Mesenteric fat pad (tissue), 1 donor: ENCODE measurements at places on chromosomes 2 and 18. TPM values are rescaled to one million over a fixed set of nuclear protein-coding genes. Genes with fewer than 3 reads are reported as not detected.

DNA sequence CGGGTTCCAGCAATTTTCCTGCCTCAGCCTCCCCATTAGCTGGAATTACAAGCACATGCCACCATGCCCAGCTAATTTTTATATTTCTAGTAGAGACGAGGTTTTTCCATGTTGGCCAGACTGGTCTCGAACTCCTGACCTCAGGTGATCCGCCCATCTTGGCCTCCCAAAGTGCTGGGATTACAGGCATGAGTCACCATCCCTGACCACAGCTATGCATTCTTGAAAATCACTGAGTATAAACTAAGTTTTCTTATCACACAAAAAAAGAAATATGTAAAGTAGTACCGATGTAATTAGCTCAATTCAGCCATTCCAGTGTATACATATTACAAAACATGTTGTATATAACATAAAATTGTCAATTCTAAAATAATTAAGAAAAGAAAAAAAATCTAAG is 232.7 kb downstream of the MBD2 start:
- no peak for DNase-seq

DNA sequence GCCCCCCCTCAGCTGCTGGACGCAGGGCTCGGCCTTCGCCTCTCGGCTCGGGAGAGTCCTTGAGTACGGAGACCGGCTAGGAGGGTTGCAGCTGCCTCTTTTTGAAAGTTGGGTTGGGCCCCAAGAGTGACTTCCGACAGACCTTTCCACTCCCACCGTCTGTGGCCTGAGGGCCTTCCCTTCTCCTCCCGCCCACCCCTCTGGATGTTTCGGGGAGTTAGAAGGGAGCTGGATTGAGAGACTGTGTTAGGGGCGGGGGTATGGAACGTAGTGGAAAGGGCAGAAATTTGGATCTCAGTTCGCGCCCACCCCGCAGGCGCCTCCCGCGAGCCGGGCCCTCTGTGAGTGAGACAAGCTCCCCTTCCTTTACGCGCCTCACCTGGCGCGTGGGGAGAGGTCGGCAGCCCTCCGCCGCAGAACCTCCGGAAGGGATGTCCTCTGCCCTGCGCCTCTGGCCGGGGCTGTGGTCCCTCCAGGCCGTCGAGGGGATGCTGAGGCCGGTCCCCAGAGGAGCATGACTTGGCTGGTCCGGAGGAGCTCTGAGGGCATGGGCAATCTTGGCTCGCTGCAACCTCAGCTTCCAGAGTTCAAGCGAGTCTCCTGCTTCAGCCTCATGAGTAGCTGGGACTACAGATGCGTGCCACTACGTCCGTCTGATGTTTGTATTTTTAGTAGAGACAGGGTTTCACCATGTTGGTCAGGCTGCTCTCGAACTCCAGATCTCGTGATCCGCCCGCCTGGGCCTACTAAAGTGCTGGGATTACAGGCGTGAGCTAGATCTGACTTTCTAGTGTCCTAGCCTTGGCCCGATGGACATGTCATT is 15.9 kb downstream of the C2orf74 start:
- no peak for DNase-seq

- no peak for DNase-seq
Measured at GRCh38 chr18:23422751-23423418, 30.2 kb upstream of the RIOK3 start.

GRCh38 chr2:169038338-169038757 is 7.2 kb upstream of the ABCB11 start:
- no peak for DNase-seq

- DNase-seq: no peak
Measured at GRCh38 chr18:69401972-69402532, 1.4 kb downstream of the DOK6 start.

DNA sequence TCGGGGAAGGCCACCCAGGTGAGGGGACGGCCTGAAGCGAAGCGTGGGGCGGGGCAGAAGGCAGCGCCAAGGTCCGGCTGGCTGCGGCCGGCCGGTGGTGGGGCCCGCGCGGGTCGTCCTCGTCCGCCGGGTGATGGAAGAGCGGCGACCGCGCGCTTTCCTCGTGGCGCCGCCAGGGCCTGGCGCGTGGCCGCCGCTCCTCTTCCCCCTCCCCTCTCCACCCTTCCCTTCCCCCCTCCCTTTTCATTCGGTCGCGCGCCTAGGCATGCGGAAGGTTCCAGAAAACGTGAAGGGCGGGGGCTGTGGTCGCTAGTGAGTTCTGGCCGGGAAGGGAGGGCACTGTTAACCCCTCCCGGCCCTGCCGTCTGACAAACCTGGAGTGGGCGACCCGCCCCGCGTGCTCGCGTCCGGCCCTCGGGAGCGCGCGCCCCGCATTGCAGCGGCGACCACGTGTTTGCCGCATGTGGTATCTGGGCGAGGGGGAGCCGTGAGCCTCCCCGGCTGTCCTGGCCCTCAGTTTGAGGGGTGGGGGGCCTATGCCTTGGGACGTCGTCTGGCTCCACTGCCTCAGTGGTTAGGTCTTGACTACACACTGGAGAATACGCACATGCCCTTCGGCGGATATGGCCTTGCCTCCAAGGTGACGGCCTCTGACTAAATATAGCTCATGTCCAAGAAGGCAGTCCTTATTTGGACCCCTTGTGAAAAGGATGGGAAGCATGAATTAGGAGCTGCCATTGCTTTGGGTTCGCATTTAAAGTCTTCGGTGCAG is 579 bp downstream of the MAT2A start:
- DNase-seq: peak; percentile 92

- no peak for DNase-seq
Measured at GRCh38 chr2:144835634-144836350, 315.9 kb upstream of the ZEB2 start.

GRCh38 chr2:41197781-41198180 is 745.9 kb upstream of the SLC8A1 start:
- no peak for DNase-seq

DNA sequence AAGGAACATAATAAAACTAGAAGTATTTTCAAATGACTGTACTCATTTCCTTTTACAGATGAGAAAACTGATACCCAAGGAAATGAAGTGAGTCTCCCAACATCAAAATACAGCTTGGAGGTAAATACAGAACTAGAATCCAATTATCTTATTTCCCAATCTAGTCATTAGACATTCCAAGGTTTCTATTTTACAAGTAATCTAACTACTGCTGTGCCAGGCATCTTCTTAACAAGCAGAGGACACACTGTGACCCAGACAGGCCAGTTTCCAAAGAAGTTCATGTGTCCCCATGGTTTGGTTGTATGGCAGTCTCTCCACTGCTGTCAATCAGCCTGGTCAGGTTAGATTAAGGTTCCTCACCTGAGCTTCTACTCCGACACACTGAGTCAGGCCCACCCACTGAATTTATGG is 143.5 kb downstream of the THADA start:
- DNase-seq: no peak

- DNase-seq: no peak
Measured at GRCh38 chr2:220282236-220282635, 654.8 kb downstream of the SLC4A3 start.

DNA sequence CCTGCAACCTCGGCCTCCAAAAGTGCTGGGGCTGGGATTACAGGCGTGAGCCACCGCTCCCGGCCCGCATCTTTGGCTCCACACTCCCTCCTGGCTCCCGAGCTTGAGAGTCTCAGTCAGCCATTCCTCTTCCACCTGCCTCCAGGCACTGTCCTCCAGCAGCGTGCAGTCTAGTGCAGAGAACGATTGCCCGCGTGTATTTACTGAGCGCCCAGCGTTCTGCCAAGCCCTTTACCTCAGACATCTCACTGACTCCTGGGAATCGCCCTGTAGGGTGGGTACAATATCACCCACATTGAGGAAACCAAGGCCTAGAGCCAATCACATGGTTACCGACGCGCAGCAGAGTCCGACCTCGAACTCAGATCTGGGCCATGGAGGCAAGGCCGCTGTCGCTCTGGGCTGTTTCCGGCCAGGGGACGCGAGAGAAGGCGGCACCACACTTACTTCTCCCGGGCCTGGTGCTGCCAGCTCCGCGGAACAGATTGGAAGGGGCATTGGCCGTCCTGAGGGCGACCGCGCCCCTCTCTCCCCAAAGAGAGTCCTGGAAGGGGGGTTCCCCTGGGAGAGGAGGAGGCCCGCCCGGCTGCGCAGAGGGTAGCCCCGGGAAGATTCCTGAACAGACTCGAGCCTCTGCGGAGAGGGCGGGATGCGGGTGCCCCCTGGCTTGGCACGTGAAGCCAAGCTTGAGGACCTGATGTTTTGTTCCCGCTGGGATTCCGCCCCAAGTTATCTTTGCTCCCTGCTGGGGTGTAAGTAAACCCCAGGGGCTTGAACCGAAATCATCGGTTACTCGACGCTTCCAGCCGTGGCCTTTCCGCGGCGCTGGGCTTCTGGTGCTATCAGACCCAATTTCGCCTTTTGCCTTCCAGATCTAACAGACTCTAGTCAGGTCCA is 5.2 kb upstream of the DLX2 start:
- no peak for DNase-seq

- no peak for DNase-seq
Measured at GRCh38 chr2:106596844-106597243, 109.7 kb downstream of the CD8B2 start.

GRCh38 chr18:38563396-38563980 is 997.9 kb upstream of the CELF4 start:
- DNase-seq: no peak

DNA sequence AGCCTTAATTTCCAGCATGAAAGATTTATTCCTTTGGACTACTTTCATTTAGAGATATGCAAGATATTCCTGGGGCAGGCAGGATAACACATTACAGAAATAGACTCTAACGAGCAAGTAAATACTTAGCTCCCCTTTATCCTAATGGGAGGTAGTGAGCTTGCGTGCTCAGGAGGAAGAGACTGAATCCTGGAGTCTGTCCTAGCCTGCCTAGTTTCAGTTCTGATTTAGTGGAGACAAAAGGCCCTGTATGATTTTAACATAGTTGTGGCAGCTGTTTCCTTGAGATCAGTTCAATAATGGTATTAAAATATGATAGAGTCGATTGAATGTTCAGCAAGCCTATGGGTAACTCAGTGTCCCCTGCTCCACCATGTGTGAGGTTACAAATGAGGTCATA is 109.5 kb downstream of the FMNL2 start:
- no peak for DNase-seq

GRCh38 chr18:56488739-56489138 is 149.7 kb downstream of the TXNL1 start:
- no peak for DNase-seq

DNA sequence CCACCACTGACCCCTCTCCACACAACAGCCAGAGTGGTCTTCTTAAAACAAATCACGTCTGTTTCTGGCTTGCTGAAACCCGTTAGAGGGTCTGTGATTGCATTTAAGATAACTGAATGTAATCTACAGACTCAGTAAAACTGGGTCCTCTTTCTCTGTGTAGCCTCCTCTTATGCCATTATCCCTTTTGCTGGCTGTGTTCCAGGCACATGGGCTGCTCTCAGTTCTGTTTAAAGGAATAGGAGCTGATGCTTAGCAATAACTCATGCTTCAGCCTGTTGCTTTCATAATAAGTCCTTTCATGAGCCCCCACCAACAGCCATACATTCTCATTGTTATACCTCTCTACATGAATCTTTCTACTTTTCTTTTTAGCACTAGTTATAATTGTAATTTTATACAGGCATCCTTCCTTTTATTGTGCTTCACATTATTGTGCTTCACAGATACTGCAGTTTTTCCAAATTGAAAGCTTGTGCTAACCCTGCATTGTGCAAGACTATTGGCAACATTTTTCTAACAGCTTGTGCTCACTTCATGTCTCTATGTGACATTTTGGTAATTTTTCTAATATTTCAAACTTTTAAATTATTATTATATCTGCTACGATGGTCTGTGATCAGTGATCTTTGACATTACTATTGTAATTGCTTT is 782.6 kb downstream of the MBD2 start:
- no peak for DNase-seq

GRCh38 chr18:10518595-10519255 is 7.1 kb upstream of the NAPG start:
- no peak for DNase-seq

GRCh38 chr2:85156619-85157018 is 23.4 kb downstream of the TCF7L1 start:
- DNase-seq: no peak

DNA sequence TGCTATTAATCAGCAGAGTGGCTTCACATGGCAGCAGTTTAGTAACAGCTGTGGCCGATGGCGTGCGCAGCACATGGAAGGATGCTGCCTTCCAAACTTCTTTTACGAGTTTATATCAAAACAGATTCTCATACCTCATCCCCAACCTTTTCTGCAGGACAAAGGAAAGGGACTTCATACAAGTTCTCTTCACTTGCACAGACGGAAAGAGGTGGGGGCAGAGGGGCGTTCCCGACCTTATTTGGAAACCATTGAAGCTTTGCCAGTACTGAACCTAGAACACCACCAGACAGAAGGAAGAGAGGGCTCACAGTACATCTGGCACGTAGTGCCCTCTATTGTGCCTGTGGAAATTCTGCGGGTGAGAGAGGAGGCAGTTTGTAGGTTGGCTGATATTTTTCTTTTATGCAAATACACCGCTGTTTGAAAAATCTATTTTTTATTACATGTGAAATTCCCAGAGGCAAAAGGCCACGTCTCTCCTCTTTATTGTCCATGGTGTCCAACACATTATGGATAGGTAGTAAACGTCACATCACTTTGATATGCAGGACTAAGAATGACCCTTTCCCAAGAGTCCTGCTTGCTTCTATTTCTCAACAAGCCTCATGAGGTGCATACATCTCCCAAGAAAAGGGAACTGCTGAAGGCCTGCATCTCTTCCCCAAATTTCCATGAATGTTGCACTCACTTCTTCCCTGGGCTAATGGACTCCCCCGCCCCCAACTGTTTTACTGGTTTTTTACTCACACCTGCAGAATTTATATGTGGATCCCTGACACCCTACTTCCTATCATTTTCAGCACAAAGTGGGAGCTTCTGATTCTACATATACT is 31.3 kb downstream of the COLEC12 start:
- DNase-seq: no peak

DNA sequence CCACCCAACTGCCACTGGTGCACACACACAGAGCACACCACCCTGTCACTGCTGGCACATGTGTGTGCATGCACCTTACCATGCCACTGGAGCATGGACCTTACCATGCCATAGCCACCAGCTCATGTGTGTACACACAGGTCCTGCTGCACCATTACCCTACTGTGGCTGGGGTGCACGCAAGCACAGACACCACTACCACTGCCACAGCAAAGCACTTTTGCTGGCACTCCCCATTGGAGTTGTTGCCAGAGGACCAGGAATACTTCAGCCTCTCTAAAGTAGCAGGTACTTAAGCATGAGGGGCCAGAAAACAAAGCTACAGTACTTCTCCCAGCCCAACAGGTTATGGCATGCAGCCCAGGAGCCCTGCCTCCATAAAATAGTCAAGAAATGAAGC is 404.8 kb downstream of the MBD2 start:
- no peak for DNase-seq

MAP2 gene
- 3.4 TPM for total RNA-seq

PRSS56 gene
- not detected for total RNA-seq

SLC16A14 gene
- total RNA-seq: 2.5 TPM

CCDC178 gene
- 3.7 TPM for total RNA-seq

DYTN gene
- total RNA-seq: not detected
